ENCODE measurements at places on chromosomes 6 and 20. TPM values are rescaled to one million over a fixed set of nuclear protein-coding genes. Genes with fewer than 3 reads are reported as not detected.

DNA sequence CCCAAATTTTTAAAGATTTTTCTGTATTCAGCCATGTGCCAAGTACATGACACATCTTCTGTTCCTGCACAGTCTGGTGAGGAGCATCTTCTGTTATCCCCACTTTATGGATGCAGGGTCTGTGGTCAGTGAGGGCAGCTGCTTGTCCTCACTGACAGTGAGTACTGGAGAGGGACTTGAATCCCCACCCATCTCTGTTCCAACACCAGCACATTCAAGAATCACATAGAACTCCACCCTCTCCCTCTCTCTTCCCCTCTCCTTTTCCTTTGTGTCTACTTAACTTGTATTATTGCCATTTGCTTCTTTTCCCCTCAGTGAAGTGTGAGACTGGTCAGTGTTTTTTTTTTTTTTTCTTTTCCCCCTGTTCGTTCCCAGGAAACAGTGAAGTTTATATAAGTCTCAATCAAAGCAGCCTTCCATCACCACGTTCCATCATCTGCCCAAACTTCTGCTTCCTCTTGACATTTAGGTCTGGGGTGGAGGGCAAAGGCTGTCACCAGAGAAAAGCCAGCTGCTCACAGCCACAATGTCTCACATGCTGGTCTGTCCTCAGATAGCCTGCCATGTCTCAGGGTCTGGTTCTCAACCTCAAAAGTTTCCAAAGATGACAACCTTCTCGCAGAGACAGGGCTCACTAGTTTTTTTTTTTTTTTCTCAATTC lies 110.0 kb upstream of the SSTR4 start:
- no peak for DNase-seq

DNA sequence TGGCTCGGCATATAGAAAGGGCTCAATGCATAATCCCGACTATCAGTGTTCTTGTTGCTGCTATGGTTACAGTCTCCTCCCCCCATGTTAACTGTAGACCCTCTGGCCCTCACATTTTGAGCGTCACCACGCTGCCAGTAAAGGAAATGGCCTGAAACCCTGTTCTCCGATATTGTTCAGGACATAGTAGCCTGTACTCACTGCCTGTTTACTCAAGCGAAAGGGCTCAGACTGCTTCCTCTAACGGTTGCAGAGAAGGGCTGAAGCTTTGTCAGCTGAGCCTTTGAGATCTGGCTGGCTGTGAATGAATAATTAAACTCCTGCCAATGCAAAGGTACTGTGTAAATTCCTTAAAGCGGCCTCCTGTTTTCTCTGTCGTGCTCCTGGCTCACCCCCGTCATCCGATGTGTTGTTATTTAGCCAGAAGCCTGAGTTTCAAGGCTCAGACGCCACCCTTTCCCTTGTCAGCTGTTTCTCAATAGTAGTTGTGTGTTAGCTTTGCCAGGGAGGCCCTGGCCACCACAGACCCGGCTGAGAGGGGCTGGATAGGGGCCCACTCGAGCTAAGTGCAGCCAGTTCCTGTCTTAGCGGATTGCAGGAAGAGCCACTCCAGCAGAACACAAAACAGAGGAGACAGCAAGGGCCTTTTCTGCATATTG lies 31.2 kb upstream of the RALGAPA2 start:
- DNase-seq, result no peak

DNA sequence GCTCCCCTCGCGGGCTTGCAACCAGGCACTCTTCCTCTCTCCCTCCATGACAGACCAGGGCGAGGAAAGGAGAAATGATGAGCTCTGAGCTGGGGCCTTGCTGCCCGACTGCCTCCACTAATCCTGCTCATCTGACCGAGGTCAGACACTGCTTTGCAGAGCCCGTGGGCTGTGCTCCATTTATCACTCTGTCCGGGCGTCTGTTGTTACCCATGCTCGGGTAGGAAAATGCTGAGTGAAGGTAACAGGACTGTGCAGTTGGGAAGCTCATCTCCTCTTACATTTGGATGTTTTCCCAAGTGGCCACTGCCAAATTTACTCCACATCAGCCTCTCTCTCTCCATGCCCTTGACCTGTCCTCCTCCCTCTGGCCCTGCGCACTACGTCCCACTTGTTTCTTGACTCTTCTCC lies 14.6 kb downstream of the RPS6KA2 start:
- no peak for DNase-seq

GRCh38 chr6:15491986-15492269 lies 170.9 kb downstream of the DTNBP1 start:
- no peak for DNase-seq

DNA sequence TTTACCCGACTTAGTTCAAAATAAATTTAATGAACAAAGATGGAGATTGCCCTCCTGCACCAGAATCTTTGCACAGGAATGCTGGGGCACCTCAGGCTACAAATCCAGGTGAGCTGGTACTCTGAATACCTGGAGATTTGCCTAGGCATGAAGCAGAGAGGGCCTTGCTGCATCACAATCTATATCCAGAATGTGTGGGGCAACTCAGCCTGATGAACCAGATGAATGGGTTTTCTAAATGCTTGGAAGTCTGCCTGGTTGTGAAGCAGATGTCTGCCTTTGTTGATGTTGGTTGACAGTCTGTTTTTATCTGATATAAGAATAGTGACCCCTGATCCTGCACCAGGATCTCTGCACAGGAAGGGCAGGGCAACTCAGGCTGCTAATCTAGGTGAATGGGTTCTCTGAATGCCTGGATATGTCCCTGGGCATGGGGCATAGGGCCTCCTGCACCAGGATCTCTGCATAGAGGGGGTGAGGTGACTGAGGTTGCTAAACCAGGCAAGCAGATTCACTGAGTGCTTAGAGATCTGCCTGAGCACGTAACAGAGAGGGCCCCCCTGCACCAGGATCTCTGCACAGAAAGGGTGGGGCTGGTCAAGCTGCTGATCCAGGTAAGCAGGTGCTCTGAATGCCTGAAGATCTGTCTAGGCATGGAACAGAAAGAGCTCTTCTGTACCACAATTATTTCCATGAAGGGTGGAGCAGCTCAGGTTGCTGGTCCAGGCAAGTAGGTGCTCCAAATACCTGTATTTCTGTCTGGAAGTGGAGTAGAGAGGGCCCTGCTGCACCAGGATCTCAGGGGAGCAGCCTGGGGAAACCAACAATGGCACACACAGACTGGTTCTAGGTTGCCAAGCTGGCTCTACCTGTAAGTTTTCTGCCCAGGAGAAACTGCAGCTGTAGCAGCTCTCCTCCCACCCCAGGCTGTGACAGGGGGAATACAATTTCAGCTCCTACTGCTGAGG lies 437.5 kb downstream of the MMUT start:
- no peak for DNase-seq

DNA sequence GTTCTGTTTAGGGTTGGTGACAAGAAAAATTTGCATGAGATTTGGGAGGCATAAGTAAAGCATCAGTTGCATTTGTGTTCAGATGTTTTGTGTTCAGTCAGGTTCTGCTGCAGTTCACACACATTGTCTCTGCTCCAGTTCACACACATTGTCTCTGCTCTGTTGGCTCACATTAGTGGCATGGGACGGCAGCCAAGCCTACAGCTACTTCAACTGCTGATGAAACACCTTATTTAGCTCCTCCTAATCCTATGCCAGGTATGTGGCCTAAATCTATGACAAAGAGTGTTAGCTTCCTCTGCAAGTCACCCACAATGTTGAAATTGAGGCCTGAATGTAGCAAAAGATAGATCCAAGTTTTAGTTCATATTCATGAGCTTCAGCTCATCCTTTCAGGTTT lies 278.1 kb upstream of the SYNCRIP start:
- no peak for DNase-seq

- no peak for DNase-seq
Observed at GRCh38 chr6:113876695-113877094, 19.6 kb downstream of the MARCKS start.

DNA sequence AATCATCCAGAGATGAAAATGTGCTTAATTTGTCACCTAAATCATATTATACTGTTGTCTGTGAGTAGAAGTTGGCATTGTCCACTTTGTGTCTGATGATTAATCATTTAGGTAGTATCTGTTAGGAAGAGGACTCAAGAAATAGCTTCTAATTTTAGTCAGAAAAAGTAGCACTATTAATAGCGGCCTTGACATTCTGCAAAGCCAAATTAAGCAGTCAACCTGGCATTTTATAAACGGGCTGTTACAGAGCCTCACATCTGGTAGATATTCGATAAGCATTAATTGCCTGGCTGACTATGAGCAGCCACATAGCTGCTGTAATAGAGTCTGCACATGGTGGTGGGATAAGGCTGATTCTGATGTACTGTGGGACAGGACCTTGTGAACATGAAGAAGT lies 99.5 kb downstream of the KLHL32 start:
- DNase-seq, result no peak

DNA sequence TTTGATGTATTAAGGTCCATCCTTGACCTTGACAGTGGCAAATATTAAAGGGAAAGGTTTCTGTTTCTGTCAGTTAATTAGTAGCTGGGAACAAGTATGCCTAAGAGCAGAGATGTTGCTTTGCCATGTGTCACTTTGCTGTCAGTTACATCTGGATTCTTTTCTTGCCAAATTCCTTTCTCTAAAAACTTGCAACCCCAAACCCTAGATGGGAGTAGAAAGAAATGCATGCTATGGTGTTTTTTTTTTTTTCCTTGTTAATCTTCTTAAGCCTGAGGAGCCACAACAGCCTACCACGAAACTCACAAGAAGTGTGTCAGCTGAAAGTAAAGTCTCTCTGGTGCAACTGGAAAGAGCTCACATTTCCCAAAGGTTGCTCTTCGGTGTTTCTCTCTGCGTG lies 18.0 kb upstream of the CLDN20 start:
- no peak for DNase-seq

DNA sequence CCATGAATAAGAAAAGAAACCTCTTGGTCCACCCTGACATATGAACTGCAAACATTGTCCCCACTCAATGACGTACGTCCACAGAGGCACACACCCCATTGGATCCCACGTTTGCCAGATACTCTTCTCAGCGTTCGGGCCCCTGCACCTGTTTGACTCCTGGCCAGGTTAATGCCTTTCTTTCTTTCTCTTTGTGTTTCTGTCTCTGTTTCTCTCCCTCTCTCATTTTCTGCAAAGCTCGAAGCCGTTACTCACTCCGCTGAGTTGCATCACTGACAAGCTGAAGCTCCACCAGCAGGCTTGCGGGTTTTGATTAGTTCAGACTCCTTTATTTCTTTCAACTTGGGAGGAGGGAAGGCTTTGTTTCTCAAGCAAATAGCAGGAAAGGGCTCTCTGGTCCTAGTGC lies 135.5 kb upstream of the SUPT3H start:
- DNase-seq, result no peak

GRCh38 chr20:48803176-48804053 lies 24.4 kb downstream of the PREX1 start:
- no peak for DNase-seq

GRCh38 chr20:4918473-4918872 lies 82.8 kb downstream of the SLC23A2 start:
- no peak for DNase-seq

DNA sequence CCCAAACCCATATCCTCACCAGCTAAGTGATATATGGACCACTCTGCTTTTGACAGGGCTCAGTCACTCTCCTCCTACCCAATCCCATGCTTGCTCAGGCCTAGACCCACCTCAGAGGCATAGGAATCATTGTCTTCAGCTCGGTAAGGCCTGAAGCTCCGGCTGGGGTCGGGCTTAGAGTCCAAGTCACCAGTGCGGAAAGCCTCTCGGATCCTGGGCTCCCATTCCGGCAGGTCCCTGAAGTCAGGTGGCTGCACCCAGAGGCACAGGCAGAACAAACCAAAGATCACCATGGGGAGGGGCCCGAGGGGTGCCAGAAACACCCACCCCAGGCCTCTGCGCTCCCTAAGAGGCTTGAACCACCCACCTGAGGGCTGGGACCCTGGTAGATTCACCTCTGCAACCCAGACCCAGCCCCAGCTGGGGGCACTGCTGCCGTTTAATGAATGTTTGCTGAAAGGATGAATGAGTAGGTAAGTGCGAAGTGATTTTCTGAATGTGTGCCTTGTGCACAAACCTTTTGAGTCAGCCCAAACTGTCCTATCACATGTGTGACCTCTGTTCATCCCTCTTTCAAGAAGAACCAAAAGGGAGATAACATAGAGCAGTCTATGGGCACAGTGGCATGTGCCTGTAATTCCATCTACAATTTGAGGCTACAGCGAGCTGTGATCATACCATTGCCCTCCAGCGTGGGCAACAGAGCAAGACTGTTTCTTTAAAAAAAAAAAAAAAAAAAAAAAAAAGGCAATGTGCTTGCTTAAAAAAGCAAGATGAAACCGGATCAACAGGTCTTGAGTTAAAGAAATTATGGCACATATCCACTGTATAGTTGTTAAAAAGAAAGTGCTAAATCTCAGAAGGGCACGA lies 39.3 kb upstream of the DSN1 start:
- no peak for DNase-seq

GRCh38 chr20:35091816-35092523 lies 637 bp downstream of the TRPC4AP start:
- DNase-seq, result no peak

GRCh38 chr6:136137739-136138402 lies 112.2 kb downstream of the MTFR2 start:
- no peak for DNase-seq

GRCh38 chr6:150087336-150087735 lies 18.4 kb upstream of the ULBP3 start:
- DNase-seq, result no peak

- peak; percentile 80 for DNase-seq
Observed at GRCh38 chr6:129672881-129673631, 36.9 kb downstream of the ARHGAP18 start.

GRCh38 chr6:14670806-14671205 lies 553.2 kb downstream of the CD83 start:
- no peak for DNase-seq

- DNase-seq, result no peak
Observed at GRCh38 chr20:48889140-48889790, 32.2 kb upstream of the ARFGEF2 start.

- no peak for DNase-seq
Observed at GRCh38 chr6:32932132-32932868, 8.5 kb downstream of the HLA-DMB start.

- DNase-seq, result peak; percentile 59
Observed at GRCh38 chr6:36666826-36667591, 11.5 kb upstream of the CDKN1A start.

DNA sequence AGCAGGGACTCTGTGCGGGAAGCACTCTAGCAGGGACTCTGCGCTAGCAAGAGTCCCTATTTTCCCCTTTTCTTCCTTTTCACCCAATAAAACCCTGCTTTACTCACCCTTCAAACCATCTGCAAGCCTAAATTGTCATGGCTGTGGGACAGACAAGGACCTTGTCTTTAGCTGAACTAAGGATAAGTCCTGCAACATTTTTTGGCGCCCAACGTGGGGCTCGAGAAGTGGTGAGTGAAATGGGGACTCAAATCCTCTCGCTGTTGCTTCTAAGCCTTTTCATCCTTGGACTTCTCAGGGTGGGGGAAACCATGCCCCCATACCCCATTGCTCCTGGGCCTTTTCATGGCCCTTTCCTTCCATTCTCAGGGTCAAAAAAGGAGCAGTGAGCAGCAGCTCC lies 46.4 kb downstream of the IMPG1 start:
- no peak for DNase-seq

- no peak for DNase-seq
Observed at GRCh38 chr20:56985066-56985685, 281.3 kb downstream of the BMP7 start.

GRCh38 chr6:165782812-165783211 lies 119.8 kb upstream of the PDE10A start:
- no peak for DNase-seq

The TFEB gene
- total RNA-seq, result 4.8 TPM

The BPIFB4 gene
- total RNA-seq, result not detected

The SFTA2 gene
- total RNA-seq, result not detected

The NEDD9 gene
- total RNA-seq, result 0.17 TPM

The NOL7 gene
- total RNA-seq, result 73.7 TPM

The INSM1 gene
- 0.07 TPM for total RNA-seq

The ADTRP gene
- 0.86 TPM for total RNA-seq

The HRH3 gene
- total RNA-seq, result not detected

The HLA-DQA2 gene
- total RNA-seq, result not detected

The OGFRL1 gene
- 10.3 TPM for total RNA-seq

The TRAPPC3L gene
- not detected for total RNA-seq

The SIRPB2 gene
- not detected for total RNA-seq
